AG09319 (cell line): ENCODE measurements at places on chromosomes 6 and 20.

- no peak for DNase-seq
These were observed 51.9 kb downstream of the RPF2 start for GRCh38 chr6:111033628-111034289.

DNA sequence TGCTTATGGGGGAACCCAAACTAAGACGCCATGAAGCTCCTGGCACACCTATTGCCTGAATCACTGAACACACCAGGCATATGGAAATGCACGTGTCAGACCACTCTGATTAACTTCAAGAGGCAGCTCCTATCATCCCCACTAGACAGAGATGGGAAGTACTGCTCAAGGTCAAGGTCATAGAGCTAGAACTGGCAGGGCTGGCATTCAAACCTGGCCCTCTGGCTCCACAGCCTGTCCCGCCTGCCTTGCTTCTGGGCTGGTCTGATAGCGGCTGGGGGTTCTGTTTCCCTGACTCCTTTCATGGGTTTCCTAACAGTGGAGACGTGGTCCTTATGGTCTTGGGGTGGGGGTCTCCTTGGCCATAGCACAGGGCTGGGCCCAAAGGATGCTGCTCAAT is 22.6 kb upstream of the DSN1 start:
- no peak for DNase-seq

- DNase-seq: no peak
These were observed 76.2 kb upstream of the BCLAF1 start for GRCh38 chr6:136365776-136366354.

- DNase-seq: no peak
These were observed 33.5 kb downstream of the PNLDC1 start for GRCh38 chr6:159833556-159833955.

DNA sequence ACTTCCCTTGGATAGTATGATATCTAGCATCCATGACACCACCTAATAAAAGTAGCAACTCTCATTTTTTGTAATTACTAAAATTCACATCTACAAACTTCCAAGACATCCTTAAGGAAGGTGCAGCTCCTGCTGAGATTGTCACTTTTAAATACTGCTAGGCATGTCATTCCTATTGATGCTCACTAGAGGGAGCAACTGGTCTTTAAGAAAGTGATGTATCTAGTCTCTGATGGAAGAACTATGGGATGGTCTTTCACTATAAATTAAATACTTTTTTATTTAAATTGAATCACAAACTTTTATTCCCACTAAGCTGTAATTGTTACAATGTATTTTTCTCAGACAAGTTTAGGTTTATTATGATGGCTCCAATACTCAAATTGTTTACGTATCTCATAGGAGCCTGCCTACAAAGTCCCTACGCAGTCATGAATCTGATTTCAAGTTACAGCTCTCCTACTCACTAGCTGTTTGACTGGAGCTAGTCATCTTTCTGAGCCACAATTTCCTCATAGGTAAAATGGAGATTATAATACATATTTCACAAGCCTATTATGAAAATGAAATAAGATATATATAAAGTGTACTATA is 8.1 kb upstream of the TSPYL1 start:
- DNase-seq: no peak

GRCh38 chr6:47464052-47464451 is 13.5 kb upstream of the CD2AP start:
- no peak for DNase-seq

DNA sequence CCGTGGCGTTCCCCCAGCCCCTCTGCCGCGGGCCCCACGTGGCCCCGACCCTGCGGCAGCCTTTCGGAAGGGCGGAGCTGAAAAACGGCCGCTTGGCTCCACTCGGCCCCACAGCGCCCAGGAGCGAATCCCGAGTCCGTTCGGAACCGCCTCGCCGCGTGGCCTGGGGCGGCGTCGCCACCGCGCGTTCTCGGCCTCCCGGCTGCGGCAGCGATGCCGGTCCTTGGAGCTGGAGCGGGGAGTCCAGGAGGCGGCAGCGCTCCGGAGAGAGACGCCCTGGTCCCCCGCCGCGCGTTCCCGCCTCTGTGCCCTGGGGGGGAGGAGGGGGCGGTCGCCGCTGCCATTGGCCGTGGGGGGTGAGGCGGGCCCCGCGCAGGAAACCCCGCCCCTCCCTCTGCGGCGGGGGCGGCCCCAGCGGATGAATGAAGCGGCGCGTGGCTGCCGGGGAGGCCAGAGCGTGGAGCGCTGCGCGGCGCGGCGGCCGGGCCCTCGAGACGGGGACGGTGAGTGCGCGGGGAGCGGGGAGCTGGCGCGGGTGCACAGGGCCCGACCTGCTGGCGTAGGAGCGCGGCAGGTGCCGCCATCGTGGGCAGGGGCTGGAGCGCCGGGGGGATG is at the start of gene SLCO4A1:
TSS of gene SLCO4A1 (plus strand) at position 453 of the 615 bp plus-strand sequence. CDS start 13,952 bp downstream, outside the sequence.
- DNase-seq: no peak

GRCh38 chr20:4159765-4160490 is 144.6 kb upstream of the RNF24 start:
- DNase-seq: no peak

DNA sequence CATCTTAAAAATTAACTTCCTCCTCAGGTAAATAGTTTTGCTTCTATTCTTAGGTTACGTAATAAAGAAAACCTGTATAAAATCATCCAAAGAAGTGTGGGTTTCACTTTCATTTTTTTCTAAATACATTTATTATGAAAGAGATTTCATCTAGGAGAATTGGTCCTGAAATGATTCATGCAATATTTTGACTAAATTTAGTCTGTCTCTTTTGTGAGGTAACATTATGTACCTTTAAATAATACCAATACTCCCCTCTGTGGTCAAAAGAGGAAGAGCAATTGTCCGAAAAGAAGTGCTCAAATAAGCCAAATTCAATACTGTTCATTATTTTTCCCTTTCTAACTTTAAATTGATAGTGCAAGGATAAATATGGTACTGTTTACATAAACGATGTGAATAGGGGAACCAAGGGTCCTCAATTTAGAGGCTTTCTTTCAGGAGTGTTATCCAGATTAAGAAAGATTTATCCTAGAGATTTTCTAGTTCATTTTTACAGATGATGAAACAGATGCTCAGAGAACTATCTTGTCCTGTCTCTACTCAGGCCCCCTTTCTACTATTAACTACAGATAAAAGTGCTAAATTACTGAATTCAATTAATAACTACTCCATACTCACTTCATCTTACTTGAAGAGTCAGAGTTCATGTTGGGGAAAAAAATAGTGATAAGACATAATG is 26.2 kb downstream of the CYP39A1 start:
- no peak for DNase-seq

- no peak for DNase-seq
These were observed 88.4 kb downstream of the SCAF8 start for GRCh38 chr6:154821638-154822037.

DNA sequence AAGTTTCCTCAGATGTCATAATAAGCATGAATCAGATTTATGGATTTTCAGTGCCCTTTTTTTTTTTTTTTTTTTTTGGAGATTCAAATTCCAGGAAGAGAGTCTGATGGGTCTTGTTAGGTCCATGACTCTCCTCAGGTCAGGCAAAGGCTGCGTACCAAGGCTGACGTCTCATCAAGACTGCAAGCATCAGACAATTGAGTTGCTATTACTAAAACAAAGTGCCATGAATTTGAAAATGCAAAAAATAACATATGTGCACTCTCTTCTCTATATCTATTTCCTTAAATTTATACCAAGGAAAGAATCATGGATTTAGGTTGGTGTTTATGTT is 134.7 kb downstream of the FAM83B start:
- no peak for DNase-seq

DNA sequence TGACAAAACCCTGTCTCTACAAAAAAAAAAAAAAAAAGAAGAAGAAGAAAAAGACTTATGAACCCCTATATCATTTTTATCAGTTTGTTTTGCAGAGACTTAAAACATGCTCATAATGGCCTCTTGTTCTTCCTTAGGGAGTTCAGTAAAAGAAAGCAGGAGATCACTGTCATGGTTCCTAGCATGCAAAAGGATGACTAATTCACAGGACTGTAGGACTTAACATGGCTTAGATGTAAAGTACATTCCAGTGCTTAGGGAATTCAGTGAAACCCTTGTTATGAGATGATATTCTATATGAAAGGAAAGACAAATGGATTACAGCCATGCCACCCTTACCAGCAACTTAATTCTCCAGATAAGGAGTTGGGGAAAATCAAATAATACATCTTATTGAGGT is 29.5 kb downstream of the EEF1A1 start:
- DNase-seq: no peak

- no peak for DNase-seq
These were observed 93.3 kb downstream of the UTRN start for GRCh38 chr6:144378437-144378836.

DNA sequence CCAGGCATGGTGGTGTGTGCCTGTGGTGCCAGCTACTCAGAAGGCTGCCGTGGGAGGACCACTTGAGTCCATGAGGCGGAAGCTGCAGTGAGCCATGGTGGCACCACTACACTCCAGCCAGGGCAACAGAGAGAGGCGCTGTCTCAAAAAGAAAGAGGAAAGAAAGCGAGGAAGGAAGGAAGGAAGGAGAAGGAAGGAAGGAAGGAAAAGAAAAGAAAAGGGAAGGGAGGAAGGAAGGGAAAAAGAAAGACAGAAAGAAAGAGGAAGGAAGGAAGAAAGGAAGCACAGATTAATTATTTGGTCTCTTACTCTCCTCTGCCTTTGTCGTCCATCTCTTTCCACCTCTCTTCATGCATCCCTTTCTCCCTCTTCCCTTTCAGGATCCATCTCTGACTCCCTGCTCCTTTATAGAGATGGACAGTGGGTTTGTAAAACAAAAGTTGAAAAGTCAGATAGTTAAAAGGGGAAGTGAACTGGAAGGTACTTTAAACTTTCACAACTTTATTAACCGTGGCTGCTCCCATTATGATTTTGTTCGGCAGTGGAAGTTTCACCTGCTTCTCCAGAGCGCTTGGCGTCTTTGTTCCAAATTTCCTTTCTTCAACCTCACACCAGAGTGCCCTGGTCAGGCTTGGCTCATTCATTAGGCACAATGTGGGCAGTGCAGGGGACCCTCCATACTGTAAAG is 1.5 kb downstream of the HLA-DQA1 start:
- DNase-seq: no peak

- no peak for DNase-seq
These were observed 20.0 kb upstream of the SPO11 start for GRCh38 chr20:57309544-57310115.

- no peak for DNase-seq
These were observed 73.3 kb downstream of the MAN1A1 start for GRCh38 chr6:119276211-119276610.

DNA sequence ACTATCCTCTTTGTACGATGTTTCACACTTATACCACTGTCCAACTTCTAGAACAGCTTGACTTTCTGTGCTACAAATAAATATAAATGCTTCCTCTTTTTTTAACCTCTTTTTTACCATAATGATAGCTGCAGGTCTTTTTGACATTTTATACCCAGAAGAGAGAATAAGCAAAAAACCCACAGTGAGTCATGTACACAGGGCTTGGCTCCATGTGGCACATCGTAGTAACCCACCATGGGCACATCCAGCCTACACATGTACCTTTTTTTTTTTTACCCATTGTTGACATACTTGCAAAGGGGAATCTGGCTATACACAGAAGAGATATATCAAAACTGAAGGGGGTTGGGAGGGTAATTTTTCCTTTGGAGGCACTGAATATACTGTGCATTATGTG is 59.5 kb upstream of the RSPO3 start:
- no peak for DNase-seq

DNA sequence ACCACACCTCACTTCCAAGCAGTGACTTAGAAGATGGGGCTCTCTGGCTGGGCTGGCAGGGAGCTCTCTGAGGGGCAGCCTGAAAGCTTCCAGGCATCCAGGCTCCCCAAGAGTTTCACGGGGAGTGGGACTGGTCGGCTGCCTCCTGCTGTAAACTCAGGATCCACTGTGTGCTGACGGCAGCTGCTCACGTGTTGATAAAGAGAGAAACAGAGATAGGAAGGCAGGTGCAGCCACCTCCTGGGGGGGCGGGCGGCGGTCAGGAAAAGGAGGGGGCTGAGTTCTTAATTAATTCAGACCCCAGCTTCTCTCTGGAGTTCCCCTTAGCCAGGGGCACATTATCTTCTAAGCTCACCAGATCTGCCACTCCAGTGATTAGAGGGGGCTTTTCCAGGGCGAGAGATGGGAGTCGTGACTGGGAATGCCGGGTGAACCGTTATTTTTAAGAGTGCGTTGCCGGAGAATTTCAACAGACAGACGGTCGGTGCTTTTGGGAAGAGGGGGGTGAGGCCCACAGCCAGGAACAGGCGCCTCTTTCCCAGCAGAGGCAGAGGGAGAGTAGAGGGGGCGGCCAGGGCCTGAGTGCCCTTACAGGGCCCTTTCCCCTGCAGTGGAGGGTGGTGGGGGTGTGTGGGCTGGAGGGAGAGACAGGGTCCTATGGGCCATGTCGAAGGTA is 70.9 kb downstream of the CD40 start:
- DNase-seq: no peak

- no peak for DNase-seq
These were observed 111.3 kb downstream of the TNFAIP3 start for GRCh38 chr6:137978252-137978896.

GRCh38 chr20:50191065-50191543 is 474 bp downstream of the CEBPB start:
- DNase-seq: no peak

GRCh38 chr20:1830240-1830639 is 65.0 kb upstream of the SIRPA start:
- DNase-seq: peak; percentile 76

DNA sequence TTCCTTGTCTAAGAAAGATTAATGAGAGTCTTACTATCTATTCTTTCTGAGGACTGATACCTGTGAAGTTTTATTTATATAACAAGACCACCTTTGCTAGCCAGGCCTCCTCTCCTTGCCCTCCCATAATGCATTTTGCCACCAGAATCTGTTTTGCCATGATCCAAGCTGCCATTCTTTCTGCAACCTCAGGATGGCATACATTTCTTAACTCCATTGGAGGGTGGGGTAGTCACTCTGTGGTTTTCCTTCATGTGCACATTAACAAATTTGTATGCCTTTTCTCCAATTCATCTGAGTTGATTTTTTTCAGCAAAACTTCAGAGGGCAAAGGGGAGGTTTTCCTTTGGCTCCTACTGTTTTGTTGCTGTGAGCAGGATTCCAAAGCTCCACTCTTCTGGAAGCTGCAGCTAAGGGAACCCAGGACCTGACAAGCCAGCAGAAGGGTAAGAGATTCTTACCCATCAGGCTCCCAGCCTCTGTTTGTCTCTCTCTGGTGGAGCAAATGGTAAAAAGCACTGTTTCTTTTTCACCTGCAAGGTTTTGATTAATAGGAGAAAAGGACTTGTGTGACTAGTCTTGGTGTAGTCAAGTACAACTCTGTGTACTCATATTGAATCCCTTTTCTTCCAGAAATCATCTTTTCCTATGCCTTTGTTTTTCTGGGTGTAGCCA is 26.2 kb upstream of the ENPP4 start:
- no peak for DNase-seq

GRCh38 chr6:112806163-112806865 is 459.2 kb downstream of the RFPL4B start:
- peak; percentile 14 for DNase-seq

GRCh38 chr6:62103186-62103859 is 182.7 kb downstream of the KHDRBS2 start:
- DNase-seq: no peak

GRCh38 chr20:57587989-57588377 is 27.1 kb downstream of the PCK1 start:
- no peak for DNase-seq
